ENCODE measurements at places on chromosomes 16 and 17.

- DNase-seq = no peak
Measured at GRCh38 chr16:4327386-4328045, 11.6 kb downstream of the GLIS2 start.

GRCh38 chr17:5499476-5500231 is 13.3 kb downstream of the MIS12 start:
- peak; percentile 31 for DNase-seq

DNA sequence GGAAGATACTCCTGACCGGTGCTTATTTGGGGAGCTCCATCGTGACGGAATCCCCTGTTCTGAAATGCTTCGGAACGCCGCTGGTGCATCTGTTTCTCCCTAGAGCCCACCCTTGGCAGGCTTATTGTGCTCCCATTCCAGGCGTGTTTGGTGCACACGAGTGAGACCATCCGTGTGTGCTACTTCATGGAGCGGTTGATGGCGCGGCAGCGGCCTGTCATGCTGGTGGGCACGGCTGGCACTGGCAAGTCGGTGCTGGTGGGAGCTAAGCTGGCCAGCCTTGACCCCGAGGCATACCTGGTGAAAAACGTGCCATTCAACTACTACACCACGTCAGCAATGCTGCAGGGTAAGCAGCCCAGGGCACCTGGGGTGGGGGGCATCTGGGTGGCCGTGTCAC is 170.7 kb downstream of the DNAH9 start:
- DNase-seq = no peak

DNA sequence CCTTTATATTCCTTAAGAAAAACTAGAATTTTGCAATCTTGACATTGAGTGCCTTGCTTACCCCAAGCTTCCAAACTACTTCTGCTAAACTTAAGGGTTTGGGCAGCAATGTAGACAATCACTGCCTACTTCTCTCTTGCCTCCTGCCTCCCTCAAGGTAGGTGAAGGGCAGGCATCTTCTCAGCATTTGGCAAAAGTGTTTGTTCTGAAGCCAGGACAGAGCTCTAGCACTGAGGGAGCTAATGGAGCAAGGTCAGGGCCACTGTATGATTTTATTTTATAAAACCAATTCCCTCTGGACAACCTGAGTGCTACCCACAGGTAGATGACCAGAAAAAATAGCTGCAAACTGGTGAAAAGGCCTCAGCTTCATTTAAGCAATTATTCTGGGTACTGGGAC is 111.8 kb downstream of the IRX3 start:
- no peak for DNase-seq

- no peak for DNase-seq
Measured at GRCh38 chr17:31134576-31134975, 39.8 kb downstream of the NF1 start.

DNA sequence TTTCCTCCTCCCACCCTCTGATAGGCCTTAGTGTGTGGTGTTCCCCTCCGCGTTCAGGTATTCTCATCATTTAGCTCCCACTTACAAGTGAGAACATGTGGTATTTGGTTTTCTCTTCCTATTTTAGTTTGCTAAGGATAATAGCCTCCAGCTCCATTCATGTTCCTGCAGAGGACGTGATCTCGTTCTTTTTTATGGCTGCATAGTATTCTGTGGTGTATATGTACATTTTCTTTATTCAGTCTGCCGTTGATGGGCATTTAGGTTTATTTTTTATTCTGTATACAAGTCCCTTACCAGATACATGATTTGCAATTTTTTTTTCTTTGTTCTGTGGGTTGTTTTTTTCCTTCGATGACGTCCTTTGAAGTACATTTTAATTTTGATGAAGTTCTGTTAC is 18.8 kb upstream of the CDK5R1 start:
- DNase-seq = no peak

DNA sequence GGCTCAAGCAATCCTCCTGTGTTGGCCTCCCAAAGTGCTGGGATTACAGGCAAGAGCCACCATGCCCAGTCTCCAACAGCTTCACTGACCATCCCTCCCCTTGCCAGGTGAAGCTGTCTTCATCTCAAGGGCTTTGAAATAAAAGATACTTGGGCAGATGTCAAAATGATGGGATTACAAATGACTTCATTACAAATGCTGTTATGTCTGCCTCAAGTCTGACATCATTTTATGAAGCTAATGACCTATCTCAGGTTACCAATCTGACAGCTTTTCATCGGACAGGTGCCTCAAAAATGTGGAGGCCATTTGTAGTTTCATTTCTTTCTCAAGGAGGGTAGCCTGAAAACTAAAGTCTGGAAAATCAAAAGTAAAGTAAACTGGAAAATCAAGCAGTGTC is 323.7 kb upstream of the TBX2 start:
- no peak for DNase-seq

DNA sequence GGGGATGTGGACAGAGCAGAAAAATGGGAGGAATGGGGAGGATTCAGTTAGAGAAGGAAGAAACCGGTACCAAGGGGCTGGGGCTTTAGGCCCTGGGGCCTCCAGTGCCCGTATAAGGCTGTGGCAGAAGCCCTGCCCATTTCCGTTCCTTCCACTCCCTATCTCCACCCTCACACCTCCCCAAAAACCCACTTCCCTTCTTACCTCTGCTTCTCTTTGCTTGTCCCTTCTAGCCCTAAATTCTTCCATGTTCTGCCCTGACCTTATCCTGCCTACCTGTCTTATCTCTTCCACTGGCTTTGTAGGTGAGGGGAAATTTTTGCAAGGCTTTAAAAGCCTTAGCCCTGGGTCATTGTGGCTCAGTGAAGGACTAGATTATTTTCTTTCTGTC is 4.1 kb downstream of the RNF167 start:
- DNase-seq = peak; percentile 70

DNA sequence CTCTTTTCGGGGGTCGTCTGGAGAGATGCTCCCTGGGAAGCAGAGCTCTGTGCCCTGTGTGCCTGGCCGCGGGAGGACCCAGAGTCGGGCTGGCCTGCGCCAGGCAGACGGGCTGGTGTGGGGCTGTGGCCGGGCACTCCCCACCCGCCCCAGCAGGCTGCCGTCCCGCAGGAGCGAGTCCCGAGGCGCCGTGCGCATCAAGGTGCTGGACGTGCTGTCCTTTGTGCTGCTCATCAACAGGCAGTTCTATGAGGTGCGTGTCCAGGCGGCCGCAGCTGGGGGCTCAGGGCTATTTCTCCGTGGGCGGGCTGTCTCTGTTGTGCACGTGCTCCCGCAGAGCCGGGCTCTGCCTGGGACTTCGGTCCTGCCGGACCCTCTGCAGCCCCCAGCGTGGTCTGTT is 15.0 kb downstream of the TSC2 start:
- DNase-seq = no peak

- no peak for DNase-seq
Measured at GRCh38 chr17:11486868-11487310, 111.4 kb upstream of the DNAH9 start.

DNA sequence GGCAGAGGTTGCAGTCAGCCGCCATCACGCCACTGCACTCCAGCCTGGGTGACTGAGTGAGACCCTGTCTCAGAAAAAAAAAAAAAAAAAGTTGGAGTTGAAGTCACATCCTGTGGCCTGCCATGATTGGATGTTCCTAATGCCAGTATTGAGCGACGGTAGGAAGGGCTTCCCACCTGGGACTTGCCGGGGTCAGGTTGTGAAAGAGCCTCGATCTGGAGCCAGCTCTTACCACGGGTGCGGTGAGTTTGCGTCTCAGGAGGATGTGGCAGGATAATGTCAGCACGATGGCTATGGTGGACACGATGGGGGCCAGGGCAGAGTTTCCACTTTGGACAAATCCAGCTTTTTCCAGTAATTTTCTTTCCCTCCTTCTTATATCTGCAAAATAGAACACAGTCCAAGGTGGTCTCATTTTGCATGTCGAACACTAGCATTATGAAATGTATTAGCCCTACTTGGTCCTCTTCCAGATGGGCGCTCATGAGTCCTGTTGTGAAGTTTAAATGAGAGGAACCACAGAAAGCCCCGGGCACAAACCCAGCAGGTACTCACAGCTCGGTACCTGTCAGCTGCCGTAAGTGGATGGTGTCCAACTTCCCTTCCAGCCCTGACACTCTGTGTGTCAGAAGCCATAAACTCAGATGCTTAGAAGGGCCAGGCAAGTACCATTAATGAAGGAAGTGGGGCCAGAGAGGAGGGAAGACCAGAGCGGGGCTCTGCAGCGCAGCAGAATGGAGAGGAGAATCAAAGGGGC is 22.2 kb downstream of the ABCC12 start:
- no peak for DNase-seq
